ENCODE measurements at places on chromosomes 1 and 21. TPM values are rescaled to one million over a fixed set of nuclear protein-coding genes. Genes with fewer than 3 reads are reported as not detected.

Gene GNAT2
- not detected for total RNA-seq

Gene OLFML3
- total RNA-seq: 5.2 TPM

Gene TRIM45
- total RNA-seq: 4.2 TPM

Gene RNF187
- total RNA-seq: 38.4 TPM
